ENCODE measurements at places on chromosomes 3 and 15.

- no peak for DNase-seq
These were observed 210.8 kb upstream of the SEMA6D start for GRCh38 chr15:47506329-47507100.

DNA sequence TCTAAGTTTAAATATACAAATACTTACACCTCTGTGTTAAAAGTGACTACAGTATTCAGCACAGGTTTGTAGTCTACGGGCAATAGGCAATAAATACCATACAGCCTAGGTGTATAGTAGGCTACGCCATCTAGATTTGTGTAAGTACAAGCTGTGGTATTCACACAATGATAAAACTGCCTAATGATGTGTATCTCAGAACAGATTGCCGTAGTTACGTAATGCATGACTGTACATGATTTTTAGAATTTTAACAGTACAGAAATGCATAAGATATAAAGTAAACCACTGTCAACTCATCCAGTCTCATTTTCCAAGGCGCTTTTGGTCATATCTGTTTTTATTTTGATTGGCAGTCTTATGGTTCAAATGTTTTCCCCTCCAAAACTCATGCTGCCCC is 365.7 kb downstream of the CTNNB1 start:
- DNase-seq: no peak

- no peak for DNase-seq
These were observed 191.3 kb downstream of the SHOX2 start for GRCh38 chr3:157914882-157915281.

GRCh38 chr3:119913021-119913420 is 131.1 kb downstream of the NR1I2 start:
- DNase-seq: no peak

DNA sequence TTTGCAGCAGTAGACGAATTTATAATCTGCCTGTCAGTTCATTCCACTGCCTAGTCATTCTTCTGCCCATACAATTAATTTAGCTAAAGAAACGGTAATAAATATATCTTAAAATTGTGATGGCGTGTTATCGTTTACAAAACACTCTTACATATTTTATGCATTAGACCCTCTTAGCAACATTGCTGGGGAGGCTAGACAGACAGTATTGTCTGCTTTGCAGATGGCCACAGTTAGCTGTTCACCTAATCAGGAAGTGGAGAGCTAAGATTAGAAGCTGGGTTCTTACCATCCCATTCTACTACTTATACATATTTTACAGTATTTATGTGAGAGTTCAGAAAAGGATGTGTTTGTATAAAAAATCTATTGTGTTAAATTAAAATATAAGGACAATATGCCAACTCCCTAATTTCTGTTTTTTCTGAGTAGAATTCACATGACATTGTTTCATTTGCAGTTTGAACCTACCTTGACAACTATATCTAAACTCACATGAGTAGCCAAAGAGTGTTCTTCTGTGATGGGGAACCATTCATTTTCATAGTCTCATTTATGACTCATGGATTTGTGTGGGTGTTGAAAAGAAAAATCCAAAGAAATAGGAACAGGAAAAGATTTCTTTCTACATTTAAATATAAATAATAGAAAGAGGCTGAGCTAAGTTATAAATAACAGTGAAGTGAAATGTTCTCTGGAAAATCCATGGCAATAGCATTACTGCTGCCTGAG is 41.7 kb upstream of the C3orf80 start:
- DNase-seq: no peak

DNA sequence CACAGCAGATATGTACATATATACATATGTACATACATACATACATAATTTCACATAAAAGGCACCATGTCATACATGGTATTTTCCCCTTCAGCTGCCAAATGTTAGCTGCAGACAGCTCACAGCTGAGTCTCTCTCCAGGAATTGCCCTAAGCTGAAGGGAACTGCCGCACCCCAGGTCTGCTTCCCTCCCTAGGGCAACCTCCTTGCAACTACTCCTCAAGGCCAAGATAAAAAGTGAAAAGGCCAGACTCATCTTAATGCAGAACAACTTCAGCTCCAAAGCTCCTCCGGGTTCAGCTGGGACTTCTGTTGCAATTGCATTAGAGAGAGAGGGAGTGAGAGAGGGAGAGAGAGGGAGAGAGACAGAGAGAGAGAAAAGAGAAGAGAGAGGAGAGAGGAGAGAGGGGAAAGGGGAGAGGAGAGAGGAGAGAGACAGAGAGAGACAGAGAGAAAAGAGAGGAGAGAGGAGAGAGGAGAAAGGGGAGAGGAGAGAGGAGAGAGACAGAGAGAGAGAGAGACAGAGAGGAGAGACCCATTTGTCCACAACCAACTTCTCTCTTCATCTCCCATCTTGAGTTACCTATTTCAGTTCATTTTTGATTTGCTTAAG is 143.4 kb upstream of the HES1 start:
- no peak for DNase-seq

DNA sequence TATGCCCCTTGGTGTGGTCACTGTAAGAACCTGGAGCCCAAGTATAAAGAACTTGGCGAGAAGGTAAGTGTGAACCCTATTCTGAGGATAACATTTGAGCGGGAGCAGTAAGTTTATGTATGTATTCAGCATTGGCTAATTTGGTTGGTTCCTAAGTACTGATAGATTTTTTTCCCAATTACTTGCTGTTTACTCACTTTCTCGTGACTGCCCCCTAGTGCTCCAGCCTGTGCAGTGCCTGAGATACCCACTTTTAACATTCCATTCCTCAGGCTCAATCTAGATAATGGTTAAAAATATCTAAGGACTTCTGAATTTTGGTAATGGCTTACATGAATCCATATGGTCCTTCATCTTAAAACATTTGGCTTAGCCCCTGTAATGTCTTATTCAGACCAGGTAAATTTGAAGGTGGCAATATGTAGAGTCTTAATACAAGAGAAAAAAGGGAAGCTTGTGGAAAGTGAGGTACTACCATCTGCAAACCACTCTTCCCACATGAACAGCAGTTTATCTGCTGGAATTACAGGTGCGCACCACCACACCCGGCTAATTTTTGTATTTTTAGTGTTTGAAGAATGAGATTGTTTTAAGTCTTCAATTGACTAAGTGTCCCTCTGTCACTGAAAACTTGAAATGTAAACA is 7.1 kb downstream of the ELL3 start:
- DNase-seq: peak; percentile 71

DNA sequence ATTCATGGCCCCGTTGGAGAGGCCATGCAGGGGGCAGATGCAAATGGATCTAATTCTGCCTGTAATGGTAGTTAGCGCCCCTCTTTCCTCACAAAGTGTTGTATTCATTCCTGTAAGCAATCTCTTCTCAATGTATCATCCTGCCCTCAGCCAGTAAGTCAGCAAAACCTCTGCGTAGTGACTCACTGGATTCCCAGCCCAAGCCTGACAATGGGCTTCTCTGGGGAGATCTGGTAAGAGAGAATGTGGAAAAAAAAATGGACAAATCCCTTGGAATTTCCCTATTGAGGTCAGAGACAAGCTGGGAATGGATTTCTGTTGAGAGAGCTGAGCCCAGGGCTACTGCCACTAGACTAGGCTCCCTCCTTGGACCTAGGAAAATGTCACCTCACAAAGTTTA is 25.4 kb downstream of the ADPGK start:
- DNase-seq: no peak

GRCh38 chr15:20348291-20348899 is 193.2 kb downstream of the GOLGA6L6 start:
- peak; percentile 8 for DNase-seq

- no peak for DNase-seq
These were observed 2.3 kb downstream of the FEZF2 start for GRCh38 chr3:62370858-62371719.

DNA sequence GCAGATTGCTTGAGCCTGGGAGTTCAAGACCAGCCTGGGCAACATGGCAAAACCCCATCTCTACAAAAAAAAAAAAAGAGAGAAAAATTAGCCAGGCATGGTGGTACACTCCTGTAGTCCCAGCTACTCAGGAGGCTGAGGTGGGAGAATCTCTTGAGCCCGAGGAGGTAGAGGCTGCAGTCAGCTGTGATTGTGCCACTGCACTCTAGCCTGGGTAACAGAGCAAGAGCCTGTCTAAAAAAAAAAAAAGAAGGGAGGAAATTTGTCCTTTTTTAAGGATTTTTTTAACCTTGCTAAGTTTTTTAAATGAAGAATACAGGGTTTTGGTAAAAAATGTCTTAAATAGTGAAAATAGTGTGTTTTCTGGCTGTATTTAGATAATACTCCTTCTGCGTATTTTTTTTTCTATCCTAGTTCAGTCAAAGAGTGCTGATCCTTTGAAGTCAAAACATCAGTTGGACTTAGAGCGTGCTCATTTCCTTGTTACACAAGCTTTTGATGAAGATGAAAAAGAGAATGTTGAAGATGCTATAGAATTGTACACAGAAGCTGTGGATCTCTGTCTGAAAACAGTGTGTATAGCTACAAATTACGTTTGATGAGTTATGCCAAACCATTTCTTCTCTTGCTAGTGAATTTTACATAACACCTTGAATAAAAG is 11.1 kb downstream of the CAPN7 start:
- no peak for DNase-seq

GRCh38 chr3:146709969-146710368 is 104.8 kb upstream of the PLSCR5 start:
- no peak for DNase-seq

DNA sequence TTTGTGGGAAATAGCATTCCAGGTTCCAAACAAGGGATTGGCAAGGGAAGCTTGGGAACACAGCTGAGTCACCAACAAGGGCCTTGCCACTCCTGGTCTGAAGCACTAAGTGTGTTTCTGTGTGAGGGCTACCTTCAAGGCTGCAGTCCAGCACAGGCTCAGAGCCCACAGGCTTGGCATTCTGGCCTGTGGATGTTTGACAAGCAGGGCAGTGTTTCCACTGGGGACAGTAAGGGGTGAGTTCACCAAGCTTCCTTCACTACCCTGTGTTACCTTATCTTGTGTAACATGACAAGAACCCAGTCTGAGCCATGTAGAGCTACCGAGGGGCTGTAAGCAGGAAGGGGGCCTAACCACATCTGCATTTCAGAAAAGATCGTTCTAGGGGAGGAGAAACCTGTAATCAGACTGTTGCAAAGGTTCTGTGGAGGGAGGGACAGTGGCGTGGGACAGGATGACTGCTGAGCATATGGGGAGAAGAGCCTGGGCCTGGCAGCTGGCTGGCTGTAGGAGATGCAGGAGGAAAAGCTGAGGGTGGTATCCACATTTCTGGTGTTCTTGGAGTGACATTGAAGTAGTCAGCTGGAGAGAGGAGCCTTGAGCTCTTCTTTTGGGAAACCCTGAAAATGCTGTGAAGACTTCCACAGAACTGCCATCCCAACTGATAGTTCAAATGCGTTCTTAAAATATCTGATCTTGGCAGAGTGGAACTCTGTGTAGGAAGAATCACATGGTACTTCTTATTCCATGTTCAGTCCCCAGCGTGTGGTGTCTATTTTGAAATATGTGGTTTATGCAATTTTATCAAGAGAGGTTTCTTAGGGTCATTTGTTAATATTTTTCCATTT is 61.3 kb downstream of the CTDSPL start:
- no peak for DNase-seq

DNA sequence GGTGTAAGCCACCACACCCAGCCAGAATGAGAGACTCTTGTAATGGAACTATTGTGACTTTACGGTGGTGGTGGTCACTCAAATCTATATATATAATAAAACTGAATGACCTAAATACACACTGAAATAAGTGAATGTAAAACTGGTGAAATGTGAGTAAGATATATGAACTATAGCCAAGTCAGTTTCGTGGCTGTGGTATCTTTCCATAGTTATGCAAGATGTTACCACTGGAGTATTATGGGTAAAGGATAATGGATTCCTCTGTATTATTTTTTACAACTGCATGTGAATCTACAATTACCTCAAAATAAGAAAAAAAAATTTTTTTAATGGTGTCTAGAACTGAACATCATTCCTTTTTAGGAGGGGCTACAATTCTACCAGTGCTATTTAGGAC is 21.9 kb downstream of the PIK3CB start:
- no peak for DNase-seq

- DNase-seq: no peak
These were observed 170.6 kb upstream of the EPHA3 start for GRCh38 chr3:88936831-88937230.

- DNase-seq: no peak
These were observed 96.3 kb upstream of the ZBED2 start for GRCh38 chr3:111691293-111691909.

DNA sequence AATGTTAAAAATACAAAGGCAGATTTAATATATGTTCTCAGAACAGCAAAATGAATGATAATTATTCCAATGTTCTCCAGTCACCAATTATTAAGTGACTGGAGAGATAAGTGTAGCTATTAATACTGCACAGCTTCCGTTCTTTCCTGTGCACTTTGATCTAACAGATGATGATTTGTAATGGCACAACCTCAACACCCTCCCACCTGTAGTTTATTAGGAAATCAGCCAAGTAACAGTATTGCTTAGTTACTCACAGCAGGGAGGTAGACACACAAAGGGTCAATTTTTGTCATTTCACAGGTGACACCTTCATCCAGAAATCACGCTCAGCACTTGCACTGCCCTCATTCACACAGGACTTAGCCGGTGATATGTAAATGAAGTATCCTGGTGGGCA is 688.1 kb downstream of the EPHA3 start:
- no peak for DNase-seq

- peak; percentile 17 for DNase-seq
These were observed 27.2 kb downstream of the IQSEC1 start for GRCh38 chr3:13045904-13046568.

- no peak for DNase-seq
These were observed 49.4 kb upstream of the MAGEF1 start for GRCh38 chr3:184761075-184761841.

All from activated CD4-positive, alpha-beta memory T cell treated with anti-CD3 and anti-CD28 coated beads for 36 hours (primary cell).